Activated CD4-positive, alpha-beta T cell treated with anti-CD3 and anti-CD28 coated beads, Interleukin-2, Interleukin-6, amounts not matched to agents 100 ng/mL and 50 ng/mL, durations not matched to agents 16 hours and 8 hours (primary cell): ENCODE measurements at places on chromosomes 5 and 9.

DNA sequence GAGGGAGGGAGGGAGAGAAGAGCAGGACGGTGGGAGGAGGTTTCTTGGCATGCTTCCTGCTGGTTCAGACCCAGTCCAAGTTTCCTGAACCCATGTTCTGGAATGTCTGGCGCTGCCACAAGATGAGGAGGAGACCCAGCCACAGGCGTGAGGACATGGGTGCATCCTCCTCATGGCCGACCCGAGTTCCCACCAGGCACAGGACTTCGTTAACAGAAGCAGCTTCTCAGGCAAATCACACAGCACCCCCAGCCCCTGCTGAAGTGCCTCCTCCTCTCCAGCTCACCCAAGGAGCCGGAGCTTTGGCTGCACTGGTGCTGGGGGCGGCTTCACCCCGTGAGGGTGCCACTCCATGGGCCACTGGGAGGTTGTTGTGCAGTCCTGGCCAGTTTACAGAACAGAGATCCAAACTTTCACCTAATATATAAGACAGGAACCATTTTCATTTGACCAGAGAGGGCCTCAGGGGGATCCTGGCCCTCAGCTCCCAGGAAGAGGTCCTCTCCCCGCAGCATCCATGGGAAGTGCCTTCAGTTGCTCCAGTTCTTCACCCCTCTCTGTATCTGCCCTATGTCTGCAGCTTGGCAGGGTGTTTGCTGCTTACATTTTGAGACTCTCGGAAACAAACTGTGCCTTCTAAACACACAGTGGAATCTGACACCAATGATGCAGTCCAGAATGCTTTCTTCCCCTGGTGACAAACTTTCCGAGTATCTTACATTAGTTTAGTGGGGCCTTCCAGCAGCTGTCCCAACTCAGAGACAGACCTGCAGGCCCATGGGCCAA lies 10.2 kb upstream of the NKD2 start:
- DNase-seq, result no peak

DNA sequence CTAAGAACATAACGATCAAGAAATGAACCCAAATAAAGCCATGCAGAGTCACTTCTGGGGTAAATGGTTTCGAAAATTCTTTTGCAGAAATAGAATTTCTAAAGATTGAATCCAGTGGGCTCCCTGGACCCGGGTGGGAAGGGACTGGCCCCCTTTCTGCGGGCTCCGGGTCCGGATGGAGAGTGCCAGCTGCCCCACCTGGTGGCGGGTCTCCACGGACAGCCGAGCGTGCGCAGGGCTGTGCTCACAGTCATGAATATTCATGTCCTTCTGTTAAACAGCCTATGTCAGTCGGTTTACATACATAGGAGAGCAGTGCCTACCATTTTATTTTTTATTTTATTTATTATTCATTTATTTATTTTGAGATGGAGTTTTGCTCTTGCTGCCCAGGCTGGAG lies 4.7 kb upstream of the PPP1R26 start:
- peak; percentile 30 for DNase-seq

DNA sequence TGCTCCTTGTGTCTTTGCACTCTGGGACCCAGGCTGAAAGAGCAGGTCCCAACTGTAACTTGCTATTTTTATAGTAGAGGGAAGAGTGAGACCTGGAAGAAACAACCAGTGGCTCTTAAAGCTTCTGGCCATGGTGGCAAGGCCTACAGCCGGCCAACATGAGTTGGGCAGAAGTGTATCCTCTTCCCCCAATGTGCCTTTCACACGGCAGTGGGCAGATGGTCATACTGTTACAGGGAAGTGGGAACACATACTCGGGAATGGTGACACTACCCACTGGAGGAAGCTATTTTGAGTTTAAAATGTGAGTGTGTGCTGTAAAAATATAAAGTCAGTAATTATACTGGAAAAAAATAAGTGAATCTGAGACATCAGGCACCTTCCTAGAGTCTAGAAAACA lies 116.0 kb downstream of the MVB12B start:
- DNase-seq, result no peak

- DNase-seq, result peak; percentile 36
Observed at GRCh38 chr5:171336521-171337209, 27.6 kb downstream of the TLX3 start.

DNA sequence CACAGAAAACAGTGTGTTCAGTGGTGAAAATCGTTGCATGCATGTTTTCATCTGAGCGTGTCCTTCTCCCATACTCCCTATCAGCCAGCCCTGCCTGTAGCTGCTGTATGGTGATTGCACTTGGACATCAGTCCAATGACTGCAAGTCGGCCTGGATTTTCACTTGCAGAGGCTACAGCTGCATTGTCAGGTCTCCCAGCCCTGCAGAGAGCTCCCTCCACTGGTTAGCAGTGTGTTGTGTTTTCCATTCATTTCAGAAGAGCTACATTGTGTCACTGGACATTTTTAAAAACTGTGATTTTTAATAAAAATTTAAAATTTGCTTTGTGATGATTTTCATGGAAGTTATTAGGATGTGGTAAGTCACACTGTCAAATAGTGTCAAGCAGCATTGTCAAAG lies 96.6 kb downstream of the SYK start:
- no peak for DNase-seq

GRCh38 chr5:89282554-89283510 lies 399.8 kb upstream of the MEF2C start:
- no peak for DNase-seq

- no peak for DNase-seq
Observed at GRCh38 chr9:104885818-104886709, 41.9 kb downstream of the ABCA1 start.

GRCh38 chr5:111241696-111242095 lies 17.5 kb downstream of the CAMK4 start:
- DNase-seq, result no peak

DNA sequence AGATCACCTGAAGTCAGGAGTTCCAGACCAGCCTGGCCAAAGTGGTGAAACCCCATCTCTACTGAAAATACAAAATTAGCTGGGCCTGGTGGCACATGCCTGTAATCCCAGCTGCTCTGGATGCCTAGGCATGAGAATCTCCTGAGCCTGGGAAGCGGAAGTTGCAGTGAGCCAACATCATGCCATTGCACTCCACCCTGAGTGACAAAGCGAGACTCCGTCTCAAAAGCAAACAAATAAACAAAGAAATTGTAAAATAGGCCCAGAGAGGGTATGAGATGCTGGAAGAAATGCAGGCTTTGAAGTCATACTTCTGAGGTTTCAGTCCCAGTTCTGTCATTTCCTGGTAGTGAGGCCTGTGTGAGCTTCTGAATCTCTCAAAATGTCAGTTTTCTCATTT lies 5.3 kb upstream of the ARHGEF37 start:
- DNase-seq, result peak; percentile 41

GRCh38 chr5:128506643-128507042 lies 31.4 kb downstream of the FBN2 start:
- no peak for DNase-seq

DNA sequence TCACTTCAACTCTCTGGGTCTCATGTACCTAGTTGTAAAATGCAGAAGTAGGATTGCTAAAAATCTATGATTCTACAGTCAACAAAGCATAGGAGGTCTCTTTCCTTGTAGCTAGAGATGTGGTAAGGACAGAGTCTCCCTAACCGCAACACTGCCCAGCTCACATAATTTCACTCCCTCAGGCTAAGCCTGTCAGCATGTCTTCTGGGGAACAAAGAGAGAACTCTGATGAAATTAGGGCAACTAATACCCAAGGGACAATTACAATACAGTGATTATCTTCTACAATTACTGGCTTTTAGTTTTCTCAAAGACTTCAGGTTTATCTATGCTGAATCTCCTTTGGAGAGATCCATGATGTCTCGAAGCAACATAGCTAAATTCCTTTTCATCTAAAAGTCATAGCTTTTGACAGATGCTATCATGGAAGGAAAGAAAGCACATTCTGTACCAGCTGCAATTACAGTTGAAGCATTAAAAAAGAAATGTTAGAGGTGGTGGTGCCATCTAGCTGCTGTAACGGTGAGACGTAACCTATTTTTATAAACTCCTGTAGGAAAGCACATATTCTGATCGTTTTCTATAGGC lies 141.1 kb upstream of the TARS1 start:
- DNase-seq, result peak; percentile 10

- DNase-seq, result peak; percentile 73
Observed at GRCh38 chr9:75147638-75148037, 59.3 kb downstream of the OSTF1 start.

GRCh38 chr5:172786736-172787462 lies 15.9 kb upstream of the DUSP1 start:
- no peak for DNase-seq
